ENCODE measurements at places on chromosomes 7 and 10.

DNA sequence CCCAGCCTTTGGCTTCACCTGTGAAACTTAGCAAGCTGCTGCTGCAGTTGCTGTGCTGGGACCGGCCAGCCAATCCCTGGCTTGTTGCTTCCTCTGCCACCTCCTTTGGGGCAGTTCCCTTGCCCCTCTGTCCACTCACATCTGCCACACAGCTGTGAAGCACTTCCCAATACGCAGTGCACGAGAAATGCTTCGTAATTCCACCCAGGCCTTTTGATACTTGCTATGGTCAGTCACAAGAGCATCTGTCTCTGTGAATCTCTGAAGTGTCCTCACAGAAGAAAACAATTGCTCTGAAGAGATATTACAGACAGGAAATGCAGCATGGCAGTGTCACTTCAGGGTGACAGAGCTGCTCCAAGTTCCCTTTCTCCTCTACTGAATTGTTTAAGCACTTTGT, 208.5 kb downstream of the PTEN start:
- DNase-seq: no peak

DNA sequence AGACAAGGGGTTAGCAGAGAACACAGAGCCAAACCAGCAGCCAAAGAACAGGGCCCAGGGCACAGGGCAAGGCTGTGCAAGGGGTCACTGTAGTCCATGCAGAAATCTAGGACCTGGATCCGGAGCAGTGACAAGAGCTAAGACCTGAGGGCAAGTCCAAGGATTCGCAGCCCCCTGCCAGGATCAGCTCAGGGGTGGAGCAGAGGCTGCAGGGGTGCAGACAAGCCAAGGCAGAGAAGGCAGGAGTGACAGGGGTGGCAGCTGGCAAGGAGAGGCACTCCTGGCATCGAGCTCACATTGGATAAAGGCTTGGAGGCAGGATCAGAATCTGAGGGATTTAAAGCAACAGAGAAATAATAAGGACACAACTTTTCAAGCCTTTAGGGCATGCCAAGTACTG, 80.7 kb upstream of the NANOS1 start:
- DNase-seq: no peak

DNA sequence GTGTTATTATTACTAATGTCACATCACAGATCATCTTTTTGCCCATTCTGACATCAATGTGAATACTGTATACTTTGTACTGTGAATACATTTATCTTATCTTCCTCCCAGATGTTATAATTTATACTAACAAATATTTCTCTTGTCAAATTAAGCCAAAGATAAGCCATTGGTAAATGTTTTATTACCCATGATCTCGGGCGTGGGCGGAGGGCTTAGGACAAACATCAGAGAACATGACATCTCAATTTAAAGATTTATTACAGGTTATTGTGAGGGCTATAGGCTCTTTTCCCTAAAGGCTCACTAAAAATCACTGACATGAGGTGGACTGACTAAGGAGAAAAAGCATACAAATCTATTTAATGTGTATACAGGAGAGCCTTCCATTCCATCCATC, 58.2 kb upstream of the DGKB start:
- no peak for DNase-seq

DNA sequence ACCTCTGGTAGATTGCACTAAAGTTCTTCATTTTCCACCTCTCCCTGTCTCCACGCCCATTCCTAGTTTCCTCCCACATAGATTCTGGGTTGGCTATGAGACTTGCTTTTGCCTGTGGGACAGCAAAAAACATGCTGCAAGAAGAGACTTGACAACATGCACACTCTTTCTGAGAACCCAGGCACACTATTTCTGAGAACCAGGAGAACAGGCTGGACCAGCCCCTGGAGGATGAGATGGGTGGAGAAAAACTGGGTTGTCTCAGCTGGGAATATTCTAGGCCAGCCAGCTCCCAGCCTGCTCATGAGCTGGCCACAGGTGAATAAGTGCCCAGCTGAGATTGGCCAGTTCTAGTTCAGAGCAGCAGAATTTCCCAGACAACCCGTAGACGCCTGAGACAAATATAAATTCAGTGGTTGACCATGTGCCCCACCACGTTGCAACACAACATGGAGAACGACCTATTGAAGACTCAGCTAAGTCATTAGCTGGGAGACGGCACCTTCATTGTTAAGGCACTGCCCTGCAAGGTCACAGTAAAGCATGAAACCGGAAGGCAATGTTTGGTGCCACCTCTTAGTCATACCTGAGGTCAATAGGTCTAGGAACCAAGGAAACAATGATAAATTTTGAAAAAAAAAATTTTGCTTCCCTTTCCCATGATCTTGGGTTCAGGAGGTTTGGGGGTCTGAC, 92.7 kb upstream of the AKR1E2 start:
- DNase-seq: no peak

DNA sequence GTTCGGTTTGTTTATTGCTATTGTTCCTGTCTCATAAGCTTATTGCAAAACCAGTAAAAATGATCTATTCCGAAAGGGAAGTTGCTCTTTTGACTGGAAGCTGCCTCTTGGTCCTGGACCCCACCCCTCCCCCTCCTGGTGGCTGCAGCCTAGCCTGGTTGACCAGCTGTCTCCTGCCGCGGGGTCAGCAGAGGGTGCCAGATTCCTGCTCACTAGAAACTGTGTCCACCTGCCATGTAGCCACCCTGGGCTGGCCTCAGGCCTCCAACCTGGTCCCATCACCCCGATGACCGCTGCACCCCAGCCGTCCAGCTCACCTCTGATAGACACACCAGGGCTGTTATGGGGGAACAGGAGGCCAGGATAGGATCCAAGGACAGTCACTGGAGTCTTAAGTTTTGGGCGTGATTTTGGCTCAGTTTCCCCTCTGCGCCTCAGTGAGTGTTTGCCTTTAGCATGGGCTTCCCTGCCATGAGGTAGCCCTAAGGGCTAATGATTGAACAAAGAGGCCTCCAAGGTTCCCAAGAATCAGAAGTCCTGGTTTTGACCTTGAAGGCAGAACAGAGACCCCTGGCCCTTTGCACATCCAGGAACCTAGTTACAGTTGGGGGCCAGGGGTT, 32.9 kb upstream of the SLF2 start:
- no peak for DNase-seq

DNA sequence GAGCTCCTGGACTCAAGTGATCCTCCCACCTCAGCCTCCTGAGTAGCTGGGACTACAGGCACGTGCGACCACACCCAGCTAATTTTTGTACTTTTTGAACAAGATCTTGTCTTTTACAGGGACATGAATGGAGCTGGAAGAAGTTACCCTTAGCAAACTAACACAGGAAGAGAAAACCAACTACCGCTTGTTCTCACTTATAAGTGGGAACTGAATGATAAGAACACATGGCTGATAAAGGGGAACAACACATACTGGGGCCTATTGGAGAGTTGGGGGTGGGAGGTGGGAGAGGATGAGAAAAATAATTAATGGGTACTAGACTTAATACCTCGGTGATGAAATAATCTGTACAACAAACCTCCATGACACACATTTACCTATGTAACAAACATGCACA, 70.9 kb upstream of the INHBA start:
- DNase-seq: no peak

DNA sequence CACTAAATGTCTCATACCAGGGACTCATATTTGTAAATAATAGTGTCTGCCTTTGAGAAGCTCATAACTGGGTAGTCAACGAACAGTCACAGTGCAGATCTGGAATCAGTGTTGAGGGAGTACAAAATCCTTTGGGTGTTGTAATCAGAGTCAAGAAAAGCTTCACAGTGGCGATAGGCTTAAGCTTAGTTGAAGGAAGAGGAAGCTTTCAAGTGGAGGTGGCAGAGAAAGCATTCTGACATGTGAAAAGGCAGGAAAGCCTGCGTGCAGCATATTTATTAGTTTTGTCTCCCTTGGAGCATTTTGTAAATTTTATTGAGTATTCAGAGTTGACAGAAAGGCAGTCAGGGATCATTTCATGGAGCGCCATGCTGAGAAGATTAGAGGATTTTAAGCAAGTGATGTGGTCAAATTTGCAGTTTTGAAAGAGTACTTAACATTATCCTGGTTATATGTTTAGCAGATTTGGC, 104.9 kb downstream of the ADK start:
- no peak for DNase-seq

GRCh38 chr7:154686305-154686704, 316.6 kb downstream of the PAXIP1 start:
- DNase-seq: no peak

DNA sequence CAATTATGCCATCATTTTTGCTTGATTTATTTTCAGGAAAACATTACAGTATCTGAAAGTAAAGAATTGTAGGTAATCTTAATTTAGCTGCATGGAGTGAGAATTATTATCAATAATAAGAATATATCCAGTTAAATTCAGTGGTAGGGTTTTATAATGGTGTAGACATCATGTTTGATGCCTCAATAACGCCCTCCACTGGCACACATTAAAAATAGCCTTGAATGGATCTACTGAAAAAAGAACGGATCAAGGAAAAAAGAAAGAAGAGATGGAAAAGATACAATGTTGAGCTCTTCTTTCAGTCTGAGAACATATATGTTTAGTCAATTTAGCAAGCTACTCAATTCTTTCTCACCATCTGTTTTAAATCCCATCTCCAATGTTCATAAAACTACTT, 319.2 kb downstream of the CDC14C start:
- DNase-seq: no peak

DNA sequence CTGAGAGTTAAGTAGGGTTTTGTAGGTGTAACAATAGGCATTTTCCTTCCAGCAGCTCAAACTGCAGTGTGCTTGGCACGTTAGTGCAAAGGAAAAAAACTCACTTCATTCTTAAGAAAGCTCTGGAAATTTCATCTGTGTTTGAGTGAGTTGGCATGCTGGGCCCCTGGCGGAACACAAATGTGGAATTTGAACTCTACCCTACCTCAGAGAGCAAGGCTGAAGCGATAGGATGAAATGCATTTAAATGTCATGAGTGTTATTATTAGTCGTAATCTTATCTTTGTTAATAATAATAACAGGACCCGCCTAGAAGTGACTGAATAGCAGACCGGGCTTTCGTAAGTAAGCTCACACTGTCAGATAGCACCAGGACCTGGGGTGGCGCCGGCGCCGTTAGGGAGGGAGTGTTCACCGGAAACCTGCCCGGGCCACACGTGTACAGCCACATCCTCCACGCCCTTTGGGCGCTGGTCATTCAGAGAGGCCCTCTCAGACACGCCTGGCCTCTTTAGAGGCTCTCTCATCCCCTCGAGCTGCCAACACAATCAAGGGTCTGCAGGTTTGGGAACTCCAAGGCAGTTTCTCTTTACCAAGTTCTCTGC, 63.5 kb downstream of the GRK5 start:
- DNase-seq: peak; percentile 71

DNA sequence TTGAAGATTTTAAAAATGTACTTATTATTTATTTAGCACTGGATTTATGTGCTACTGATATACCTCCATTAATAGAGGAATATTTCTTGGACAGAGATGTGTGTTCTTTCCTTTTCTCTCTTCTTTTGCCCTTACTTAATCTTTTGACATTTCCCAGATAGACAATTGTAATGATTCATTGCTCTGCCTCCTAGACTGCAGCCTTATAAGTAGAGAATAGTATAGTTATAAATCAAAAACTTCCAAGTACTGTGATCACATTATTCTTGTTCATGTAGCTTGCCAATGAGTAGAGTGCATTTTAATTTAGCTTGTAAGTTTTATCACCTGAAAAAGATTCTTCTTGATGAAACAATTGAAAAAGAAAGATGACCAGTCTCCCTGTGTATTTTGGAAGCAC, 47.6 kb downstream of the CASD1 start:
- no peak for DNase-seq

- no peak for DNase-seq
Observed at GRCh38 chr7:70700055-70700940, 431.6 kb upstream of the GALNT17 start.

GRCh38 chr10:133166828-133167692, 7.0 kb downstream of the KNDC1 start:
- DNase-seq: no peak

GRCh38 chr10:130510755-130511154, 374.6 kb downstream of the GLRX3 start:
- DNase-seq: no peak

- DNase-seq: no peak
Observed at GRCh38 chr10:33760056-33760943, 425.8 kb upstream of the NRP1 start.

GRCh38 chr10:118961436-118961835, 68.1 kb upstream of the NANOS1 start:
- DNase-seq: no peak

DNA sequence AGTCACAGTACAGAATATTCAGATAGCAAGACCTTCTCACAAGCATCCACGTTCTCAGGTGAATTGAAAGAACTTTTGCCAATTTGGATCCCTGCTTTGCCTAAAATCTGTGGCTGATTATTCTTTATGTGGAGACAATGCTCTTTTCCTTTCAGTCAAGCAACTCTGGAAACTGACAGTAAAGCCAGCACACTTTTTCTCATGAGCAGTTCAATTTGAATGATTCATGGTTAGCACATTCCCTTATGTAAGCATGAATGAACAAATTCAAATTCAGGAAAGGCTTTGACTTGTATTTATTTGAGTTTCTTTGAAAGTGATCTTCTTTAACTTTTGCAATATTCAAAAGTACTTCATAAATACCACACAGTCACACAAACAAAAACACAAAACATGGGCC, 57.6 kb downstream of the MEOX2 start:
- DNase-seq: no peak

- DNase-seq: no peak
Observed at GRCh38 chr7:141291541-141291940, 217.7 kb downstream of the TMEM178B start.
